CD8-positive, alpha-beta T cell (primary cell): ENCODE measurements at places on chromosomes 1 and 21.
A peak's percentile ranks its signal among the peaks of the same experiment; 100 is the strongest.

GRCh38 chr1:243946946-243947345, 96.9 kb upstream of the AKT3 start:
- peak; percentile 18 for DNase-seq

- DNase-seq: peak; percentile 66
Measured at GRCh38 chr21:31580866-31581276, 78.6 kb upstream of the SOD1 start.

- no peak for DNase-seq
Measured at GRCh38 chr1:34833711-34834110, 25.8 kb downstream of the SMIM12 start.

- DNase-seq: no peak
Measured at GRCh38 chr1:45328680-45329079, 2.0 kb downstream of the HPDL start.

DNA sequence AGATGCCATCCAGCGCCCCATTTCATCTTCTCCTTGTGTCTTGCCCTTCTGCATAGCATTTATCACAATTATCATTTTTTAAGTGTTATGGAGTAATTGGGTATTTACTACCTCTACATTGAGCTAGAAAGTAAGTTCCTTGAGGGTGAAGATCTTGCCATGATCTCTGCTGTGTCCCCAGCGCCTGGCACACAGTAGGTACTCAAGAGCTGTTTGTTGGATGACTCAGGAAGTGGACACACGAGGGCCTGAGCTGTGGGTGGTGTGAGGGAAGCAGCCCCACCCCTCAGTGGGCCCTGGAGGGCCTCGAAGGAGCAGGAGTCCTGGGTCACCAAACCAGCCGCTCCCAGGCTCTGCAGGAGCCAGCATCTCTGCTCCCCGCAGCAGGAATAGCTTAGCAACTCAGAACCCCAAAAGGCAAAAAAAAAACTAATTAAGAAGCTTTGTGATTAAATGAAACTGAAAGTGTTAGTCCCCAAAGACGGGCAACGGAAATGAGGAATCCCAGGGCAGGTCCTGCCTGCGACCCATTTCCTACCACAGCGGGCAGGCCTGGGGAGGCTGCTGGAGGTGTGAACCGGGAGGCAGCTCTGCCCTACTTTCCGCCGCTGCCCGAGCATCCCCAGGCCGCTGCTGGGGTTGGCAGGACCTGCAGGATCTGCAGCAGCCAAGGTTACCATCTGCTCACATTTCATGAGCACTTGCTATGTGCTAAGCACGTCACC, 87.7 kb downstream of the LACTBL1 start:
- DNase-seq: no peak

DNA sequence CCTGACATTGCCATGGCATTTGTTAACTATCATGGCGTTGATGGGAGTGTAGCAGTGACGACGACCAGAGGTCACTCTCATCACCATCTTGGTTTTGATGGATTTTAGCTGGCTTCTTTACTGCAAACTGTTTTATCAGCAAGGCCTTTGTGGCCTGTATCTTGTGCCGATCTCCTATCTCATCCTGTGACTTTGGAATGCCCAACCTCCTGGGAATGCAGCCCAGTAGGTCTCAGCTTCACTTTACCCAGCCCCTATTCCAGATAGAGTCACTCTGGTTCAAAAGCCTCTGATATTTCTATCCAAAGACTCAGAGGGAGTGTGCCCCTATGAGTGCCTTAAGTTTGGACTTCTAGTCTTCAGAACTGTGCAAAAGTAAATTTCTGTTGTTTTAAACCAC, 130.1 kb downstream of the ADAMTS1 start:
- DNase-seq: no peak

DNA sequence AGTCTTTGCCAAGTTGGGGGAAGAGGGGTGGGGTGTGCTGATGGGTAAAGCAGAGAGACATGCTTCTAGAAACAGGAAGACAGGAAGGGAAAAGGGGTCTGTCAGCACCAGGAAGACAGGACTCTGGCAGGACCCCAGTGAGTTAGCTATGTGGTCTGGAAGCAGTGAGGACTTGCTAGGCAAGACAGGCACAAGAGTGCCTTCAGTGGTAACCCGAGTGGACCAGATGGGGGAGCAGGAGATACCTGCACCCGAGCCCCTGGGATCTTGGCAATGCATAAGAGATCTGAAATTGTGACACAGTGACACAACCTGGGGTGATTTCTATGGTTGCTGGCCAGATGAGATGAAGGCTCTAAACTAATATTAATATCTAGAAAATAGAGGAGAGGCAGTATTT, 7.0 kb downstream of the TLR5 start:
- no peak for DNase-seq

DNA sequence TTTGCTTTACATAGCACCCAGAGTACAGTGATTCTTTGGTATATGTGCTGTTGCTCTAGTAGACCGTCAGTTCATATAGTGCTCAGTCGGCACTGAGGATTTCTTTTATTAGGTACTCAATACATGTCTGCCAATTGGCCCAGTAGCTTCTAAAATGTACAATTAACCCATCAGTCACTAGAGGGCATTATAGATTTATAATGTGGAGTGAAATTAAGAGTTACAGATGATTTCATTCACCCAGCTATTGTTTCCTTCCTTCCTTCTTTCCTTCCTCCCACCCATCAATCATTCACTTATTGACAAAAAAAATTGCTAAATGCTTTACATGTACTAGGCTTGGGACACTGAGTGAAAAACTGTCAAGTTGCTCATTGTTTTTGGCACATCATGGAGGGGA, 263.6 kb upstream of the USP24 start:
- DNase-seq: no peak

DNA sequence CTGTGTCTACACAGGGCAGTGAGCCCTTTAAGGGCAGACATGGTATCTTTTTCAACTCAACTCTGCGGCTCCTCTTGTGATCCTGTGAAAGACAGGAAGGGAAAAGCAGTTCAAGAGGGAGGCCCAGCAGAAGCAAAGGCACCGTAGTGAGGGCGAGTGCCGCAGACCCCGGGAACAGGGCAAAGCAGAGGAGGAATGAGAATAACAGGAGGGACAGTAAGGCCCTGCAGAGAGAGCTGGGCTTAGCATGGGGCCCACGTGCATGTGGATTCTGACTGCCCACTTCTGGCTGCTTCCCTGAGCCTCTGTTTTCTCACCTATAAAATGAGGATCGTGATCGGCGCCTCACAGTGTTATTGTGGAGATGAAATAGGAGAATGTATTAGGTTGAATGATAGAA, 409.3 kb downstream of the PTPRU start:
- DNase-seq: no peak

DNA sequence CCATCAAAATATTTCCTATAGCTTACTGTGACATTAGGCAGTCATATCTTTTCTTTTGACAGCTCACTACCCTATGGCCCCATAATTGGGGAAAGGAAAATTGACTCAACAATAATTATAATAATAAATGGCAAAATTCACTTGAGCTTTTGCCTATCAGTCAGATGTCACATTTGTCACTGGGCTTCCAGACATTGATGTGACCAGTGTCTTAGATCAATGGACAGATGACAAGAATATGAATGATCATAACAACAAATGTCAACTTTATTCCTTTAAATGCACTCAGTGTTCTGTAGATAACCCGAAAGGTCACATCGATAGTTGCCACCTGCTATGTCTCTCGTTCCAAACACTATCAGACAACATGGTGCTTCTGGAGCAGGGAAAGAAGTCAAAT, 266.7 kb downstream of the GPATCH2 start:
- no peak for DNase-seq

GRCh38 chr1:89657886-89658285, 25.0 kb downstream of the LRRC8C start:
- no peak for DNase-seq

GRCh38 chr1:172117800-172118199, 276.5 kb downstream of the DNM3 start:
- DNase-seq: peak; percentile 50

DNA sequence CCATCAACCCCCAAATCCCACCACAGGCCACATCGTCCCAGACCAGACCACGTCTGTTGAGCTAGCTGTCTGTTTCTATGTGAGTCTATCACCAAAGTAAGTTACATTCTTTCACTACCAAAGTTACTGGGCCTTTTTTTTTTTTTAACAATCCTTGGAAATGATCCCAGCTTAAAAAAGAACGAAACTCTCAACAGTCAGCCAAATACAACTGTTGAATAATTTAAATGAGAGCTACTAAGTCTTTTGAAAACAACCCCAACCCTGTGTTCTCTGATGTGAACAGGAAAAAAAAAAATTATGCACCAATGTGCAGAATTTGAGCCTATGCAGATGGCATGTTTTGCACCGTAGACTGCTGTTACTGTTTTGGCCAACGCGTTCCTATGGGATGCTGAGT, 134.0 kb upstream of the ETS2 start:
- no peak for DNase-seq

DNA sequence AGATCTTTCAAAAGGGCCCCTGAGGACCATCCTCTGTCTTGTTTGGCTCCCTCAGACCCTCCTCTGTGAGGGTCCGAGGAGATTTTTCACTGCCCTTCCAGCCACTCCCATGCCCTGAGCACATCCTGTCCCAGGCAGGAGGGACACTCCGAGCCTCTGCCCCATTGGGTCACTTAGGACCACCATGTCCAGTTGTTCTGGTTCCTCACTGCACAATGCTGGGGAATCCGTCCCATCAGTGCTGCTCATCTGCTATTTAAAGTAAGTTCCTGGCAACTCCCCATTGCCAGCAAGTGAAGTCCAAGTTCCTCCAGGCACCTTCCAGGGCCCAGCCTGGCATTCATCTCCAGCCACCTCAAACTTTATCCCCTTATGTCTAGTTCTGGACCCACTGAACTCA, 117.5 kb upstream of the GRIK3 start:
- DNase-seq: no peak

DNA sequence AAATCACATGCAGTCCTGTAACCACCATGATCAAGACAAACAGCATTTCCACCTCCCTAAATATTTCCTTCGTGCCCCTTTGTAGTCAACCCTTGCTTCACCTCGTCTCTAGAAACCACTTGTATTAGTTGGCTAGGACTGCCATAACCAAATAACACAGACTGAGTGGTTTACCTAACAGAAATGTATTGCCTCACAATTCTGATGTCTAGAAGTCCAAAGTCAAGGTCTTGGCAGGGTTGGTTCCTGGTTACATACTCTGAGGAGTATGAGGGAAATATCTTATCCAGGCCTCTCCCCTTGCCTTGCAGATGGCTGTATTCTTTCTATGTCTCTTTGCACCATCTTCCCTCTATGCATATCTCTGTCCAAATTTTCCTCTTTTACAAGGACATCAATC, 23.3 kb upstream of the FRRS1 start:
- no peak for DNase-seq

DNA sequence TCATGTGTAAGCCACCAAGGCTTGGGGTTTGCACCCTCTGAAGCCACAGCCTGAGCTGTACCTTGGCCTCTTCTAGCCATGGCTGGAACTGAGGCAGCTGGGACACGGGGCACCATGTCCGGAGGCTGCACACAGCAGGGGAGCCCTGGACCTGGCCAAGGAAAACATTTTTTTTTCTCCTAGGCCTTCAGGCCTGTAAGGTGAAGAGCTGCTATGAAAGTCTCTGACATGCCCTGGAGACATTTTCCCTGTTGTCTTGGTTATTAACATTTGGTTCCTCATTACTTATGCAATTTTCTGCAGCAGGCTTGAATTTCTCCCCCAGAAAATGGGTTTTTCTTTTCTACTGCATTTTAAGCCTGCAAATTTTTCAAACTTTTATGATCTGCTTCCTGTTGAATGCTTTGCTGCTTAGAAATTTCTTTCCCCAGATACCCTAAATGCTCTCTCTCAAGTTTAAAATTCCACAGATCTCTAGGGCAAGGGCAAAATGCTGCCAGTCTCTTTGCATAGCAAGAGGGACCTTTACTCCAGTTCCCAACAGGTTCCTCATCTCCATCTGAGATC, 295.8 kb downstream of the LTN1 start:
- no peak for DNase-seq

DNA sequence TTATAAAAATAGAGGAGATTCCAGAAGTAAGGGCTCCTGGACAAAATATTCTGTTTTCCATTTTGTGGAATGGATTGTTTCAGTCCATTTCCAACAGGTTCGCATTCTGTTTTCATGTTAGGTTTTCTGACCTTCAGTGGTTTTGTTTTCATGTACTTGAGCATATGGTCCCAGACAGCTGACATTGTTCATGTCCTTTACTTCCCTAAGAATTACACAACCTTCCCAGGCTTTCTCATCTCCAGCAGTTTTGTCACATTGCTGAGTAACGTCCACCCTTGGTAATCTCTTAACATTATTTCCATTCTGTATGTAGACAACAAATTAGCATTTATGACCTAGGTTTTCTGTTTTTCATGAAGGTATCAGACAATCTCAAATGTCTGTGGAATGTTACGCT, 21.0 kb upstream of the ERRFI1 start:
- DNase-seq: no peak

- DNase-seq: no peak
Measured at GRCh38 chr1:23601135-23601967, 42.0 kb upstream of the ID3 start.

DNA sequence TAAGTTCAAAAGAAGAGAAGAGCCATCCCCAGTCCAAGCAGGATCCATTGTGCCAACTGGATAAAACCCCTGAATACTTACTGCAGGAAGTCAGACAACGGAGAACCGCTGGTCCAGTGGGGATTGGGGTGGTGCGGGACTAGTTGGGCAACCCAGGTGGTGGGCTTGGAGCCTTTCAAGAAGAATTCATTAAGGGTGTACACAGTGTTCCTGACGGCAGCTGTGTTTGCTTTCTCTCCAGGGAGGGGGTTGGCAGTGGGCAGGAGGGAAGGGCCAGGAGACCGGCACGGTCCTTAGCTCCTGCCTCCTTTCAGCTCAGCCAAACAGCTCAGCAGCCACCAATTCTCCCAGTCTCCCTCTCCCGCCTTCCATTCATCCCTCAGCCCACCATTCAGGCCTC, 7.1 kb upstream of the CDK18 start:
- no peak for DNase-seq
